ENCODE measurements at places on chromosomes 2 and 18.

- DNase-seq, result no peak
Observed at GRCh38 chr2:144597894-144598593, 78.1 kb upstream of the ZEB2 start.

DNA sequence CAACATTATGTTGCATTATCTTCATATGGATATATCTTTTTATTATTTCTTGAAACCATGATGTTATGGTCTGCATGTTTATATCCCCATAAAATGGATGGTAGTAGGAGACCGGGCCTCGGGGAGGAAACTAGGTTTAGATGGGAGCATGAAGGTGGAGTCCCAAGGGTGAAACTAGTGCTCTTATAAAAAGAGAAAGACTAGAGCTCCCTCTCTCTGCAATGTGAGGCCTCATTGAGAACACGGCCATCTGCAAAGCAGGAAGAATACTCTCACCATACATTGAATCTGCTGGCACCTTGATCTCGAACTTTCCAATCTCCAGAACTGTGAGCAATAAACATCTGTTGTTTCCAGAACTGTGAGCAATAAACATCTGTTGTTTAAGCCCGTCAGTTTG is 64.0 kb downstream of the NXPH2 start:
- no peak for DNase-seq

DNA sequence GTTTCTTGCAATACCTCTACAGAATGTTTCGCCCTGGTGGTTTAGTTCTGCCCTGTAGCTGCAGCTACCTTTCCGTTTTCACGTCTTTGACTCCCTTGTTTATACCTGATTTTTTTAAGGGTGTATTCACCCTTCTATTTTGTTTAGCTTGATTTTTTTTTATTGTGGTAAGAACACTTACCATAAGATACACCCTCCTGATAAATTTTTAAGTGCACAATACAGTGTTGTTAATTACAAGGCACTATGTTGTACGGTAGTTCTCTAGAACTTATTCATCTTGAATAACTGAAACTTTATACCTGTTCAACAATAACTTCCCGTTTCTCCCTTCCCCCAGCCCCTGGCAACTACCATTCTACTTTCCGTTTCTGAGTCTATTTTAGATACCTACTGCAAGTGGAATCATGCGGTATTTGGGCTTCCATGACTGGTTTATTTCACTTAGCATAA is 48.9 kb upstream of the NABP1 start:
- DNase-seq, result no peak

- no peak for DNase-seq
Observed at GRCh38 chr2:209958016-209958415, 44.4 kb upstream of the RPE start.

GRCh38 chr2:27133195-27133875 is 1.1 kb downstream of the PREB start:
- DNase-seq, result no peak

GRCh38 chr2:121498731-121499130 is 31.9 kb upstream of the RNU4ATAC start:
- no peak for DNase-seq

- peak; percentile 40 for DNase-seq
Observed at GRCh38 chr2:108988796-108989713, at the start of gene EDAR. TSS of gene EDAR (minus strand) at chr2:108989220. CDS start at chr2:108931014, 58,206 bp downstream.

GRCh38 chr18:35024965-35025364 is 16.2 kb upstream of the MAPRE2 start:
- DNase-seq, result no peak

GRCh38 chr2:159459279-159459678 is 157.1 kb downstream of the BAZ2B start:
- DNase-seq, result no peak

DNA sequence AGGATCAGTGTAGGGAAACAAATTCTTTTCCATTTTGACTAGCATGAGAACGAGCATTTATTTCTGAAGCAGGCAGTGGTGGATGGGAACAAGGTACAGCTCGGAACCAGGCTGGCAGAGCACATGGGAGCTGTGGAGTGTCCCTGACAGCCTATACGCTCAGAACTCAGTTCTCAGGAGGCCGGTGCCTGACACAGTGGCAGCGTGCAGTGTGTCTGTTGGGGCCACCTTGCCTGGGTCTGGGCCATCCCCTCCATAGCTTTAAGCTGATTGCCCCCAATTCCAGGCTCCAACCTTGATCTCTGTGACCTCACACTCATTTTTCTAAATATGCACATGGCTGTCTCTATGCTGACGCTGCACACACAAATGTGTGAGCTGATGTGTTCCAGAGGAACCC is 54.5 kb upstream of the ATG16L1 start:
- DNase-seq, result no peak

- DNase-seq, result no peak
Observed at GRCh38 chr2:62136956-62137830, 58.7 kb upstream of the B3GNT2 start.

- DNase-seq, result no peak
Observed at GRCh38 chr2:234967201-234967869, 15.5 kb downstream of the SH3BP4 start.

DNA sequence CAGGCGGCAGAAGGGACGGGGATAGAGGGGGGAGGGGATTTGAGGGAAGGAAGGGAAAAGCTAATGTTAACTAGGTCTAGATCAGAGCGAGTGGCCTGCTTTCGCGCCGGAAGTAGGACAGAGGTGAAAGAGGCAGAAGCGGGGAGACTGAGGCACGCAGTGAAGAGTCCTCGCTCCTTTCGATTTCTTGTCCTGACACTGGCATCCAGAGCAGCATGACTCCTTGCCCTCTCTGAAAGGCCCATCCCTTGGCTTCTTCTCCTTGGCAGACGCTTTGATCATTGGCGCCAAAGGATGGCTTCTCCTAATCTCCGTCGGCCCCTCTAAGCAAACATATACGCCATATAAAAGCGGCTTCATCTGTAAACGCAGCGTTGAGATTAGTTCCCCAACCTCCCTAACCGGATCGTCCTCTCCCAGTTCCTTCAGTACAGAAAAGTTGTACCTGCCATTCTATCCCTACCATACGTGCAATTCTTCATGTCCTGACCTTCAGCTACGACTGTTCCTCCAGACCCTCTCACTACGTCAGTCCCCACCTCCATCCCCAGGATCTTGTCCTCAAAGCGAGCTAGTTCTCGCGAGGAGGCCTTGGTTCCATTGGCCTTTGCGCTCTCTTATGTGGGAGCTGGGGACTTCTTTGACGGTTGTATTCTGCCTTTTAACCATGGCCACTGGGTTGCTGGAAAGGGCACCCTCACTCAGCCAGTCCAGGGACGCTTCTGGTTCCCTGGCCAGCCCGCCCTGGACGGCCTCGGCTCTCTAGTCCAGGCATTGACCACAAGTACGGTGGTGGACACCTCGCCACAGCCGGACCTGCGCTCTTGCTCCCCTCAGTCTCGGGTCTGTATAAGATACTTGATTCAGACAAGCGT is 857 bp upstream of the NEUROD1 start:
- DNase-seq, result no peak

GRCh38 chr18:61086657-61087056 is 246.6 kb upstream of the CDH20 start:
- DNase-seq, result no peak

DNA sequence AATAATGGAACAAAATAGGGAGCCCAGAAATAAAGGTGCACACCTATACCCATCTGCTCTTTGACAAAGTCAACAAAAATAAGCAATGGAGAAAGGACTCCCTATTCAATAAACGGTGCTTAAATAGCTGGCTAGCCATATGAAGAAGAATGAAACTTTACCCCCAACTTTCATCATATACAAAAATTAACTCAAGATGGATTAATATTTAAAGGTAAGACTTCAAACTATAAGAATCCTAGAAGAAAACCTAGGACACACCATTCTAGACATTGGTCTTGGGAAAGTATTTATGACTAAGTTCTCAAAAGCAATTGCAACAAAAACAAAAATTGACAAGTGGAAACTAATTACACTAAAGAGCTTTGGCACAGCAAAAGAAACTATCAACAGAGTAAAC is 139.1 kb downstream of the DNAH7 start:
- no peak for DNase-seq

DNA sequence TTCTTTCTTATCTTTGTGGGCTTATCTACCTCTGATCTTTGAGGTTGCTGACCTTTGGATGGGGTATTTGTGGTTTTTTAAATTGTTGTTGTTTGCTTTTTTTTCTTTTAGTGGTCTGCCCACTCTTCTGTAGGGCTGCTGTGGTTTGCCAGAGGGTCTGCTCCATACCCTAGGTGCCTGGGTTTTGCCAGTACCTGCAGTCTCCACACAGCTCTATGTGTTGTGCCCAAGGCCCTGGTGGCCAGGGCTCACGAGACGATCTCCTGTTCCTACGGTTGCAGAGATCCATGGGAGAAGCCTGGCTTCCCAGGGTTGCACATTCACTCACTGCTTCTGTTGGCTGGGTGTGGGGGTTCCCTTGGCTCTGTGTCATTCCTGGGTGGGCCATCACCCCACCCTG is 87.1 kb downstream of the PARD3B start:
- no peak for DNase-seq

- no peak for DNase-seq
Observed at GRCh38 chr2:60370814-60371213, 182.6 kb downstream of the BCL11A start.

- no peak for DNase-seq
Observed at GRCh38 chr2:201574766-201575165, 68.5 kb downstream of the TMEM237 start.

DNA sequence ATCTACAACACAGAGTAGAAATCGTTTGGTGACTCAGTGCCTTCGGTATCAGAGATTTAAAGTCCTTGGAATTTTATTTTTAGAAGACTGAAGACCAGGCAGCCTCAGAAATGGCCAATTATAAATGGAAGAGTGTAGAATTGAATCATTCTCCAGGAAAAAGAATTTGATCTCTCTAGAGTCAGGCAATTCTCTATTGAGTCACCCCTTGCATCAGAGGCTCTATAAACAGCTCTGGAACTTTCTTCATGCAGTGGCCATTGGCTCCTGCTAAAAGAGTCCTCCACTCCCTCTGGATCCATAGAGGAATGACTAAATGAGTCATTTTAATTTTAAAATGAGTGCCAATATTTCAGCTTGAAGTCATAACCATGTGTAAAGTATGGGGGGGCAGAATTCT is 816.2 kb downstream of the TDRD15 start:
- no peak for DNase-seq

DNA sequence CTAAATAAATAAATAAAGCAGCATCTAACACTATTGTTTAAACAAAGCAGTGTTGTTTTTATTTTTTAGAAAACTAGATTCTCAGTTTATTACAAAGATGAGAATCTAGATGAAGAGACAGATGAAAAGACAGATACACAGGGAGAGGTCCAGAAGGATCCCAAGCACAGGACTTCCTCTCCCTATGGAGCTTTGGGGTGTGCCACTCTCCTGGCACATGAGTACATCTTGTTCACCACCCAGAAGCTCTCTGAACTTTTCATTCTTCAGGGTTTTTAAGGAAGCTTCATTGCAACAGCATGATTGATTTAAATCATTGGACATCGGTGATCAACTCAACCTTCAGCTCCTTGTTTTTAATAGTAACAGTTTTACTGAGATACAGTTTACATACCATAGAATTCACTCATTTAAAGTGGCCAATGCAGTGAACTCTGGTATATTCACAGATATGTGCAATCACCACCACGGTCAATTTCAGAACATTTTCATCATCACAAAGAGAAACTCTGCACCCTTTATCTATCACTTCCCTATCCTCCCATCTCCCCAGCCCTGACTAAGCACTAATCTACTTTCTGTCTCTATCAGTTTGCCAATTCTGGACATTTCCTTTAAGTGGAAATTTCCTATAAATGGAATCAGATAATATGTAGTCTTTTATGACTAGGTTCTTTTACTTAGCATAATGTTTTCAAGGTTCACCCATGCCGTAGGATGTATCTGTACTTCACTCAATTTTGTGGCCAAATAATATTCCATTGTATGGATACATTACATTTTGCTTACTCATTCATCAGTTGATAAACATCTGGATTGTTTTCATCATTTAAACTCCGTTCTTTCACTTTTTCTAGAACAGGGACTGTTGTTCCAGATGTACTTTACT is 62.3 kb upstream of the ZFP36L2 start:
- peak; percentile 30 for DNase-seq

- DNase-seq, result no peak
Observed at GRCh38 chr2:11877764-11878163, 131.3 kb downstream of the LPIN1 start.

GRCh38 chr2:33056170-33056569 is 109.4 kb downstream of the LTBP1 start:
- DNase-seq, result no peak

GRCh38 chr2:219641390-219642068 is 14.1 kb downstream of the SLC4A3 start:
- DNase-seq, result no peak

- peak; percentile 9 for DNase-seq
Observed at GRCh38 chr2:200307724-200308545, 1.4 kb downstream of the SPATS2L start.

DNA sequence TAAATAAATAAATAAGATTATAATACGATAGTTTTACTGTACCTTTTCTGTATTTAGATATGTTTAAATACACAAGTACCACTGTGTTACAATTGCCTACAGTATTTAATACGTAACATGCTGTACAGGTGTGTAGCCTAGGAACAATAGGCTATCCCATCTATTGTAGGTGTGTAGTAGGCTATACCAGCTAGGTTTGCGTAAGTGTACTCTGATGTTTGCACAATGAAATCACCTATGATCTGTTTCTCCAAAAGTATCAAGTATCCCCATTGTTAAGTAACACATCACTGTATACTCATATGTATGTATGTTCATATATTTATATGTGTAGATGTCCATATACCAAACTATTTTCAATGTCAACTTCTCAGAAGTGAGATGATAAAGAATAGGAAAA is 118.2 kb upstream of the RND3 start:
- no peak for DNase-seq

GRCh38 chr2:176812246-176812775 is 400.3 kb upstream of the HNRNPA3 start:
- DNase-seq, result no peak

DNA sequence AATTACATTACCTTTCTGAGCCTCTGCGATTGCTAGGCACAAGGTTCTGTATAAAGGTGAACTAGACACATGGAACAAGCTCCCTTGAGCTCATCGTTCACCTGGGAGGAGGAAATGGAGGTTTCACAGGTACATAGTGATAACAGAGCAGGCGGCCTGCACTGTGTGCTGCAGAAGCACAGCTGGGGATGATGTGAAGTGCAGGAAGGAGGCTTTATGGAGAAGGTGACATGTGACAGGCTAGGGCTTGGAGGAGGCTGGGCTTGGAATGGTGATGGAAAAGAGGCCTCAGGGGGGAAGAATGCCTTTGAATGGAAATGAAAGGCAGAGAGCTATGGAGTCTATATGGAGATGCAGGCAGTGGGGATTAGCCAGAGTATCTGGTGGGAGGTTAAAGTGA is 22.9 kb downstream of the MARCHF4 start:
- DNase-seq, result no peak

DNA sequence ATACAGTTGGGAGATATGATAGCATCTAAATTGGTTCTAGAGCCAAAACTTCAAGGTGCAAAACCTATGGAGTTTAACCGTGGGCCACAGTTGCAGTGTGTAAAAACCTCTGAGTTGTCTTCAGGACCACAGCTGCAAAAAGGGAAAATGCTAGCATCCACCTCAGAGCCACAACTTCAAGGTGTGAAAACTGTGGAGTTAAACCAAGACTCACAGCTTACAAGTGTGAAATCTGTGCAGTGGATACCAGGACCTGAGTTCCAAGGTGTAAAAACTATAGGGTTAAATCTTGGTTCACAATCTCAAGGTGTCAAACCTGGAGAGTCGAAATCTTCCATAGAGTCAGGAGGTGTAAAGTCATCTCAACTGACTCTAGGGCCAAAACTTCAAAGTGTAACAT is 10.4 kb upstream of the ZNF512 start:
- no peak for DNase-seq

GRCh38 chr2:72014831-72015230 is 132.8 kb downstream of the CYP26B1 start:
- no peak for DNase-seq

GRCh38 chr18:53906681-53907080 is 317.8 kb downstream of the MBD2 start:
- no peak for DNase-seq

All from CD4-positive, alpha-beta T cell (primary cell).